ENCODE measurements at places on chromosomes 6 and 20.

GRCh38 chr6:33994472-33995308, 151.2 kb downstream of the GRM4 start:
- no peak for DNase-seq

- DNase-seq: no peak
These were observed 167.4 kb downstream of the COL21A1 start for GRCh38 chr6:56079751-56080540.

DNA sequence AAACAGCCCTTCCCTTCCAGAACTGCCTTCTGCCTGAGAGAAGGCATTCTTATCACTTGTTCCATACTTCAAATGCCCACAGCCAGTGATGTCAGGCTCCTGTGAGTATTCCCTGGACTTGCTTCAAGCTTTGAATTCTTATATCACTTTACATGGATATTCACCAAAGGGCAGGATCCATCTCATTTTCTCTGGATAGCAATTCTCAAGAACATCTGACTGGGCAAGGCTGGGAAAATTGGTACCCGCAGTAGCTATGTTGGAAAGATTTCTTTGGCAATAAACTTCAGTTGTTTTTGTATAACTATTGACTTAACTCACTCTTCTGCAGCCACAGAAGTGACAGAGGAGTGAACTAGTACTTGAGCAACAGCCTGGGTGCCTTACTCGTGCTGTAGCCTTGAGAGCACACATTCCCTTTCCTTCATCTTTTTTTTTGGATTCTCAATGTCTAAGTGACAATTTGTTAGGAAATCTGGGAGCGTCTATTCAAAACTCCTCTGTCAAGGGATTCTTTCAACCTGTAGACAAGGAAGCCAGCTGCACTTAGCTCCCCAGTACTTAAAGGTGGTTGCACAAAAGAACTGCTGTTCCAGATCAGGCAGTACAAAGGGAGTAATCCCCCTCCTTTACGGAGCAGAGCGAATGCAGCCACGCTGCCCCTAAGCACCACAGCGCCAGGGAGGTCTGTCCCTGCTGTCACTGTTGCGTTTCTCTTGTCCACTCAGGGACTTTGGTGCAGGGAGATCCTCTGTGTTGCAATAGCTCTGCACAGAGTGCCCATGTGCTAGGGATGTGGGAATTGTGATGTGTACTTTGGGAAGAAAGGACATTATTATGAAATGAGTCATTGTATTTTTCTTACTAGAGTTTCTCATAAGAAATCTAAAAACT, 69.6 kb downstream of the JAG1 start:
- DNase-seq: peak; percentile 81

- no peak for DNase-seq
These were observed 22.6 kb downstream of the SIRPA start for GRCh38 chr20:1917786-1918185.

- DNase-seq: no peak
These were observed 14.2 kb upstream of the TNFRSF21 start for GRCh38 chr6:47323887-47324286.

DNA sequence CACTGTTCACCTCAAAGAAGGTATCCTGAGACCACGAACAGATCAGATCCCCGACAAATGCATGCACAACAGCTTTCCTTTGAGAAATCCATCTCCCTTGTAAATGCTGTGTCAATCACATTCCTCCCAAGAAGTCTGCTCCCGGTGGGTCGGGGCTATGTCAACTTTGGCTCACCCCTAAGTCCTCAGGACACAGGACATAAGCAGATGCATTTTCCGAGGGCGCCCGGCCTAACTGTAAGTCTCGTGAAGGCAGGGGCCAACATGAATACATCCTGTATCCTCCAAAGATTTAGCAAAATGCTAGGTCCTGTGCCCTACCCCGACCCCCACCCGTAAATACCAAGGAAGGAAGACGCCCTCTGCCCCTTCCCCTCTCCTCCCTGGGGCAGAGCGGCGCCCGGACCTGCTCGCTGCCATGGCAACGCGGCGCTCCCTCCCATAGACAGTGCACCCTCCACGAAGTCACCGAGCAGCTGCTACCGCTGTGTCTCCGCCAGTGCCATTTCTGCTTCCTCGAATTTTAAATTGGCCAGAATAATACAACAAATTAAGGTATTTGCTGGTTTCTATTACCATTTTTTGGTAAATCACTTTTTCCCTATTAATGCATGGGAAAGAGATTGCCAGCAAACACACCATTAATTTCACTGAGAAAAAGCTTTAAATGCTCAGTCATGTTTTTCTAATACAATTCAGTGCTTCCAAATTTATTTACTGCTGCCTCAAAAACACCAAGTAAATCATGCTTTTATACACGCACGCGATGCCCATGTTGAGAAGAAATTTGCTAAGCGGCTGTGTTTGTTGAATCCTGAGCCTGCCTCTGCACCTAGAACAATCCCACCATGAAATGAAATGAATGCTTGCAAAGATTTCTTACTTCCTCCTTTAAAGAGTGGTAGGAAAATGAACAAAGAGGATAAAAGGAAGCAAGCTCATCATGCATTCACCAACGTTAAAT, 100.6 kb downstream of the PCSK2 start:
- no peak for DNase-seq

DNA sequence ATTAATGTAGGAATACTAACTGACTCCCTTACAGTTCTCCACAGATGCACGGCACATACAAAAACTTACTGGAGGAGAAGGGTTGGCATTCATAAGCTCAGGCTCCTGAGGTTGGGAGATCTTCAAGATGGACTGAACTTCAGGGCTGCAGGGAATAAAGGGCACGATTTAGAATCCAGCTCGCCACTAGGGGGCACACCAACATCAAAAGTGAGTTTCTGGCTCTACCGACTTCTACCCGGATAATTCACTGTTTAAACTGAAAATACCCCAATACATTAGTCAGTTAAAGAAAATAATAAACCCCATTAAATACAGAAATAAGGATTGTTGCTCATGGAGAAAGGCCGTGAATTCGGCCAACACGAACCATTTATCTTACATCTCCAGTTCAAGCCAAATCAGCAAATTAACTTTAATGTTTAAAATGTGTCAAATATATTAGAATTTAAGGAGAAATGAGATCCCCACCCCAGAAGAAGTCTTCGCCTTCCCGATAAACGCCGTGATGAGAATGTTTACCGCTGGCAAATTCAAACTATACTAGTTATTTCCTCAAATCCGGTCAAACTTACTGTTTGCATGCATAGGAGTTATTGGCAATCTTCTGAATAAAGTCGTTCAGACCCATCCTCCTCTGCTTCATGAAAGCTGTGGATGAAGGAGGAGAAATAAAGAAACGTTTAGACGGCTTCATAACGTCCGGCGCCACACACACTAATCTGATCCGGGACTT, 121.7 kb upstream of the SLC2A12 start:
- DNase-seq: no peak

DNA sequence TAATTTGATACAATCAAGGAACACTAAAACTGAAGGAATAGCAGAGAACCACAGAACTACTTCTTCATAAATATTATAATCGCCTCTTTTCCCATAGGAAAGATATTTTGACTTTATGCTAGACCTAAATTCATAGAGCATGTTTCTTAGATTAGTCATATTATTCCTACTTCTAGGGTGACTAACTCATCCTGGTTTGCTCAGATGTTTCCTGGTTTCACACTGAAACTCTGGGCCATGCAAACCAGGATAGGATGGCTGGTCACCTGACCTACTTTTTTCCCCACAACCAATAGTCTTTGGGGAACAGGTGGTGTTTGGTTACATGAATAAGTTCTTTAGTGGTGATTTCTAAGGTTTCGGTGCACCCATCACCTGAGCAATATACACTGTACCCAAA, 42.8 kb downstream of the MMS22L start:
- peak; percentile 12 for DNase-seq

DNA sequence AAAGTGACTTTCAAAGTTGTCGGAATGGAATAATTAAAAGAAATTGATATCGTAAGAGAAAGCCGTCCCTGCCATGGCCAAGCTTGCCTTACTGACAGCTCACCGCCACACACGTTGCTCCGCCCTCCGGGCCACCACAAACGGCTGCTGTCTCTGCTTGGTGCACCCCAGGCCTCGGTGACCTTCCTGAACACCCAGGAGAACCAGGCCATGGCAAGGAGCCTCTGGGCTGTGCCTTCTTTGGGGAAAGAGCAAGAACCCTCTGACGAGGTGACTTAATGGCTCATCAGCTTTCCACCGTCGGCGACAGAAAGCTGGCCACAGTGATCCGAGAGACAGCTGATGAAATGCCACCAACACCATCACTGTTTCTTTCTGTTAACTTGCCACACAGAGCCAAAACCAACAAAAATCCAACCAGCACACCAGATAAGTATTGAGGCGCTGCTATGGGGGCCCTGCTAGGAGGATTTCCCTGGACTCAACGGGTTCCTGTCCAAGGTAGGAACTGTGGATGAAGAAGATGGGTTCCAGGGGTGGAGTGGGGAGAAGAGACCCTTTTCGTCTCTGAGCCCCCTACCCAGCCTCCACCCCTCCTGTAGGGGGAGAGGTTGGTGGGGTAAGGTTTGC, 61.4 kb downstream of the NPEPL1 start:
- no peak for DNase-seq

DNA sequence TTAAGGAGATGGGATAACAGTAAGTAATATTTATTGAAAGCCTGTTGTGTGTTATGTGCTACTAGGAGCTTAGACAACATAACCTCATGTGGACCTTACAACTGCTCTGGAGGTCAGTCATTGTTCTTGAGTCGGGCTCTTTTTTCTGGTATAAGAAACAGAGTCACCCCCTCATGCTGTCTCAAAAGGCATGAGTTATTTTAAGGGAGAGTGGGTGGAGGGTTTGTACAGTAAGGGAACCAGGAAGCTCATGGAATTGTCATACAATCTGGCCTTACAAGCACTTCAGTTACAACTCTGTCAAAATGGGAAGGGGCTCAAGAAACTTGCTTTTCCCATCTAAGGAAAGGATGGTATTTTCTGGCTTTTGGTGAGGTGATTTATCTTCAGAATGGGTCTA, 16.5 kb upstream of the DSE start:
- no peak for DNase-seq

DNA sequence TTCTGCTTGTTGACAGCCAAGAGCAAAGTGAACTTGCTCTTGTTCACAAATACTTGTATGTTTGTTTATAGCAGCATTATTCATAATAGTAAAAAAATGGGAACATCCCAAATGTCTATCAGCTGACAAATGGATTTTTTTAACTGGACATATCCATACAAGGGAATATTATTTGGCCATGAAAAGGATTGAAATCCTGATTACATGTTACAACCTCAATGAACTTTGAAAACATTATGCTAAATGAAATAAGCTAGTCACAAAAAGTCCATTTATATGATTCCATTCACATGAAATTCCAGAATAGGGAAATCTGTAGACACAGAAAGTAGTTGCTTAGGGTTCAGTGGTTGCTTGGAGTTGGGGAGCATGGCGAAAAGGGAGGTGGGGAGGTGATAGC, 28.4 kb upstream of the BAG2 start:
- DNase-seq: no peak

GRCh38 chr6:121297694-121298093, 36.6 kb downstream of the TBC1D32 start:
- no peak for DNase-seq

GRCh38 chr20:46130534-46130933, 12.4 kb downstream of the CD40 start:
- DNase-seq: no peak

DNA sequence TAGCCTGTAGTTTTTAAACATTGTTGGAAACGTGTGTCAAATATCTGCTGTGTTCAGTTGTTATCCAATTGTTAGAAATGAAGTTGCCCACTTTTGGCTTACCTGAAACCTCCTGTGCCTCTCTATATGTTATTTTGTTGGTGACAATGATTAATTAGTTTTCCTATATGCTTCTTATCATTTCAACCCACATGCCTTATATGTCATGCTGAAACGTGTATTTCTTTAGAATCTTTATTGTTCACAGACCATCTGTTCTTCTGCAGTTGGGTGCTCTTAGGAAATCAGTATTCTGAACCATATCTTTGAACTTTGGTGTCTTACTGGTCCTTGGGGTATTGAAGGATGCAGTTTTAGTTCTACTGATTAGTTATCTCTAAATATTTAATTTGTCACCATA, 91.2 kb upstream of the SCGN start:
- DNase-seq: no peak

DNA sequence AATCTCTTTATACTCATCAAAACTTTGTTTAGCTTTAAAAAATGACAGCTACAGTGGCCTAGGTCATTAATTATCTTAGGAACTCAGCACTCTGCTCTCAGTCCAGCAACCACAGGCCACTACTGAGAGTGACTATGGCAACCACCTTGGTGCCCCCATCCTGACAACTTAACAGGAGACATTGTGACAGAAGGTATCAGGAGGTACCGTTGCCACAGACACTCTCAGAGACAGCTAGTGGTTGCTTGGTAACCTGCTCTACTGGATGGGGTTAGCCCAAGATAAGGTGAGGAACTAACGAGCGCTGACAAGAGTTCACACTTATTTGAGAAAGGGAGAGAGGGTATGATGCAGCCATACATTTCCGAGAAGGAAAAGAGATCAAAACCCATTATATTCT, 76.1 kb upstream of the TFAP2D start:
- no peak for DNase-seq

- no peak for DNase-seq
These were observed 144.2 kb downstream of the REV3L start for GRCh38 chr6:111338843-111339242.

DNA sequence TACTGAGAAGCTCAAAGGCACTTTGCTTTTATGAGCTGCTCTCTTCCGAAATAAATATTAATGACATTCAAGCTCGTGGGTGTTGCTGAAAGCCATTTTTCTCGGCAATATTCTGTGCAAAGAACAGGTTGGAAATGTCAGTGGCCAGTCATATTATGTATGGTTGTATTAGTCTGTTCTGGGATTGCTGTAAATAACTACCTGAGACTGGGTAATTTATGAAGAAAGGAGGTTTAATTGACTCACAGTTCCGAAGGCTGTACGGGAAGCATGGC, 32.1 kb downstream of the TUBB2B start:
- no peak for DNase-seq

DNA sequence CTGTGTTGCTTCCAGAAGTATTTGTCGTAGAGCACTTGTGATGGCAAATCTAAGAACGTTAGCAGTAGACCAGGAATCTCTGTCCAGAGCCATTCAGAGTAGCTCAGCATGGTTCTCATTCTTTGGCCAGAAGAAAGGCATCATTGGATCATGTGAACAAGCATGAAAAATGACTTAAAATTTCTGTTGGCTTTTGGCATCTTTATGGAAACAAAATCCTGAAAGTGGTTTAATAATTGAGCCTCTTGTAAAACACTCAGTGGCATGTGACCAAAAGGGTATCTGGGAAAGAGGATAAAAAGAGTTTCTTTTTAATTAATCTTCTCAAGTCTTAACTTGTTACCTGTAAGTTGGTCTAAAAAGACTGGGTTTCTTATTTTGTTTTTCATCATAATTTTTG, 55.2 kb downstream of the PTPN1 start:
- no peak for DNase-seq

DNA sequence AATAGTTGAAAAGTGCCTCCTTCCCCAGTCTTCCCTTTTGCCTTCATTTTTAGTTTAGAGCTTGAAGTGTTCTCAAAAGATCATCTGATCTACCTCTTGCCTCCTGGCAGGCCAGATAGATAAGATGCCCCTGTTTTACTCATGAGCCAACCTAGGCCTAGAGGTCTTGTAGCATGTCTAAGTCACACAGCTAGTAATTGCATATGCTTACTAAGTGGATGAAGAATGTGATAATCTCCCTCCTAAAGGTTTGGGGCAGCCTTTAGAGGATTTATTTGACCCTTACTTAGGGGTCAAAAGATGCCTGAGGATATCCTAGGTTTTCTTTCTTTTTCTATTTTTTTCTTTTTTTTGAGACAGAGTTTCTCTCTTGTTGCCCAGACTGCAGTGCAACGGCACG, 2.1 kb downstream of the C6orf141 start:
- DNase-seq: no peak
